ENCODE measurements at places on chromosomes 12 and 14. TPM values are rescaled to one million over a fixed set of nuclear protein-coding genes. Genes with fewer than 3 reads are reported as not detected.

Gene PPP2R5E
- total RNA-seq, result 57.1 TPM

GRCh38 chr12:63994704-63995103, 150.2 kb downstream of the SRGAP1 start:
- no peak for DNase-seq

DNA sequence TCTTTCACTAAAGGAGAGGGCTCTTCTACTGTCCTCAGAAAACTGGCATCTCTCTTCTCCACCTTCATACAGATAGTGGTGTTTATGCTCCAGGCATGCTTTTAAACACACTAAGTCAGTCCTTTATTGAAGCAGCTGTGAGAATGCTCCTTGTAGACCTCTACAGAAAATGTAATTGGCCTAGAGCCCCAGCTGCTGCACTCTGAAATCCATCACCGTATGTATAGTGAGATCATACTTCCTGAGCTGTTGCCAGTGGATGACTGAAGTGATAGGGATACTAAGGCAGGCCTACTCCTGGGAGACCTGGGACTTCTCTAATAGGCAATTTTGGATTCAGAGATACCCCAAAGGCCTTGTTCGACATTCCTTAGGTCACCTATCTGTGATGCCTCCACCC, 535.4 kb downstream of the RPS29 start:
- no peak for DNase-seq

DNA sequence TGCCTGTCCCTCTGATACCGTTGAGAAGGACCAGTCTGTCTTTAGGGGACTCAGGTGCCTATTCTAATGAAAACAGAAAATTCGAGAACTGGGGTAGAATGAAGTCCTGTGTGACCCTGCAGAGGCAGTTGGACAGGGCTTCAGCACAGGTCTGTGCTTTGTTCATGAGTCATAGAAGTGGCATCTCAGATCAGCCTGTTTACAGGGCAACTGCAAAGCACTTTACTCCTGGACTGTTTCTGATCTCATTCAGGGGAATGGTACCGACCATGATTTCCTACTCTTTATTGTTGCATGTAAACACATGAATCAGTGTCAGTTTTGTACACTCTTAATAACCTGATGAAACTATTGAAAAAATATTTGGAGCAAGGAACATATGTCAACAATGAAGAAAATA, 1517.0 kb downstream of the AACS start:
- DNase-seq, result no peak

Gene ZFHX2
- 13.7 TPM for total RNA-seq

DNA sequence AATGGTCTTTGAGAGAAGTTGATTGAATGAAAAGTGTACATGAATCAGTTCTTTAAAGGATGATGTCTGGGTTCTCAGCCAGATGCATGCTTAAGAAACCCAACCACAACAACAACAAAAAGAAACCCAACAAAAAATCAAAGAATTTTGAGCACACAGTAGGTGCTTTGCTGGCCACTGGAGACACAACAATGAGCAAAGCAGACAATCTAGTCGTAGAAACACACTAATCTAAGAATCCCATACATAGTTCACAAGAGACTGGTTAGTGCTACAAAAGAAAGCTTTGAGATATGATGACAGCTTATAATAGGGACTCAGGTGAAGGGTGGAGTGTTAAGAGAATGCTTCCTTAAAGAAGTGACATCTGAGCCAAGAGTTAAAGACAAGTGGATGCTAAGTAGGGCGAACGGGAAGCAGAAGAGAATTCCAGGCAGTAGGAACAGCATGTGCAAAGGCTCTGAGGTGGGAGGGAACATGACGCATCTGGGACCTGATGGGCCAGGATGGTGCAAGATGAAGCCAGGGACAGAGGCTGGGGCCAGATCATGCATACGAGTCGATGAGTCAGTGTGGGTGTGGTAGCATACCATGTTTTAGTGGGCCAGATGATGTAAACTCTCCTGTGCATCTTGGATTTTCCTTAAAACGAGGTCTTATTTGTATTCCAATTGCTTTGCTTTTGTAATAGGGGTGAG, 4.6 kb upstream of the HIP1R start:
- no peak for DNase-seq

GRCh38 chr14:43981135-43981768, 525.8 kb downstream of the FSCB start:
- DNase-seq, result no peak

DNA sequence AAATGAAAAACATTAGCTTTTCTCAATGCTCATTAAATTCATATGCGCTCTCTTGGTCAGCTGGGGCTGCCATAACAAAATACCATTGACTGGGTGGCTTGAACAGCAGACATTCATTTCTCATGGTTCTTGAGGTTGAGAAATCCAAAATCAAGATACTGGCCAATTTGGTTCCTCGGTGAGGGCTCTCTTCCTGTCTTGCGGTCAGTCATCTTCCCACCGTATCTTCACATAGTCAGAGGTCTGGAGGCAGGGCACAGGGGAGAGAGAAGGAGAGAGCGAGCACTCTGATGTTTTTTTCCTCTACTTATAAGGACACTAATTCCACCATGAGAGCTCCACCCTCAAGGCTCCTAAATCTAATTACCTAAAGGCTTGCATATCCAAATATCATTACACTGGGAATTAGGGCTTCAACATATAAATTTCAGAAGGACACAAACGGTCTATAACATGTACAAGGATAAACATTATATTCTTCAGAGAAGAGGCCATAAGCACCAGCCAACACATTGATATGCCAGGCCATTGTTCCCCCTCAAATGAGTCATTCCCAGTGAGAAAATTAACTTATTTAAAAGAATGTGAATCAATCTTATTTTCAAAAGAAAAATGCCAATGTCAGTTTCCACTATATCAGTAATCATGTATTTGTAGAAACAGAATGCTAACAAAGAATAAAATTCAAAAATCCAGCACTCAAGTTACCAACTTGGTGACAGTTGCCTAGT, 152.2 kb downstream of the BTG1 start:
- DNase-seq, result no peak

- DNase-seq, result no peak
Observed at GRCh38 chr14:55869397-55870049, 248.7 kb upstream of the PELI2 start.

GRCh38 chr14:50008974-50009373, 107.4 kb downstream of the VCPKMT start:
- DNase-seq, result no peak

Gene ANO6
- total RNA-seq, result 40.1 TPM

GRCh38 chr12:47156167-47156736, 76.5 kb upstream of the AMIGO2 start:
- DNase-seq, result no peak

DNA sequence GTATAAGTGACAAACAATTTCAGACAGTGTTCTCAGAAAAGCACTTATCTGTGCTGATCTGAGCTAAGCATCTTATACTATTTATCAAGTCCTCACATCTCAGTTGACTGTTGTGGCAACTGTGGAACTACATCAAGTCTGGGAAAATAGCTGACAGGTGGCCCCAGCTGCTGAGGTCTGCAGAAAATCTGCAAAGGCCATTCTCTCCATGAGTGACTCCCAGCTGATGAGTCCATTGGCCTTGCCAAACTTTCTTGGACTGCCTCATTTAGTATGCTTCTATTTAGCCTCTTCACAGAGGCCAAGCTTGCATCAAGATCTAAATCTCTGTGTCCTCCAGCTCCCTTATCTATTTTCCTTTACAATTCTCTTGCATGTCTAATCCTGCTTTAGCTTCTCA, 174.5 kb upstream of the RBM19 start:
- DNase-seq, result no peak

Gene CRADD
- total RNA-seq, result 7.0 TPM

Gene GLT1D1
- 1.5 TPM for total RNA-seq

Gene MMP17
- total RNA-seq, result 2.0 TPM

Gene NRIP2
- total RNA-seq, result not detected

GRCh38 chr14:102927346-102927877, 4.9 kb downstream of the AMN start:
- no peak for DNase-seq

Gene LRRK2
- total RNA-seq, result 1.7 TPM

GRCh38 chr12:90017316-90017715, 308.7 kb upstream of the ATP2B1 start:
- no peak for DNase-seq

Gene ANHX
- not detected for total RNA-seq

DNA sequence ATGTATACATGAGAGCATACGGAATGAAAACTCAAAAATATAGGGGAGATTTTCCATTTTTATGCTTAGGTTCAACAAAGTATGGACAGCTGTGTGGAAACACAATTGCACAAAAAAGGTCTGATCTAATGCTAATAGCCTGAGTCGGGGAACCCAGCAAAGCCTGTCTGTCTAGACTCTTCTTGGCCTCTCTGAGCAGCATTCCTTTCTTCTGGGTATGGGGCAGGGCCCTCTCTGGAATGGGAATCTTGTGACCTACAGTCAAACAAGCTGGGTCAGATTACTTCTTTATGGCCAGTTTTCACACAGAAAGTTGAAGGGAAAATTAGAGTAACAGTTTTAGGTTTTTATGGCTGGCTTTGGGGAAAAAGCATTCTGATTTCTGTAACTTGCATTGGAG, 534.0 kb upstream of the LMO3 start:
- no peak for DNase-seq

- no peak for DNase-seq
Observed at GRCh38 chr12:11016937-11017336, 5.5 kb downstream of the TAS2R19 start.

Gene WSB2
- 37.1 TPM for total RNA-seq

Gene SRRM4
- 1.9 TPM for total RNA-seq

Gene FSCB
- total RNA-seq, result not detected

GRCh38 chr14:81324011-81324410, 76.1 kb downstream of the STON2 start:
- peak; percentile 53 for DNase-seq

Gene BMAL2
- total RNA-seq, result 3.8 TPM

- no peak for DNase-seq
Observed at GRCh38 chr14:103695296-103696069, 19.8 kb downstream of the XRCC3 start.

- no peak for DNase-seq
Observed at GRCh38 chr12:16610001-16610585, 4.1 kb upstream of the LMO3 start.

Measured in mesothelial cell of epicardium (in vitro differentiated cells).